ENCODE measurements at places on chromosomes 5 and 9.

GRCh38 chr9:98099346-98099745 is 19.7 kb downstream of the TRIM14 start:
- no peak for DNase-seq

DNA sequence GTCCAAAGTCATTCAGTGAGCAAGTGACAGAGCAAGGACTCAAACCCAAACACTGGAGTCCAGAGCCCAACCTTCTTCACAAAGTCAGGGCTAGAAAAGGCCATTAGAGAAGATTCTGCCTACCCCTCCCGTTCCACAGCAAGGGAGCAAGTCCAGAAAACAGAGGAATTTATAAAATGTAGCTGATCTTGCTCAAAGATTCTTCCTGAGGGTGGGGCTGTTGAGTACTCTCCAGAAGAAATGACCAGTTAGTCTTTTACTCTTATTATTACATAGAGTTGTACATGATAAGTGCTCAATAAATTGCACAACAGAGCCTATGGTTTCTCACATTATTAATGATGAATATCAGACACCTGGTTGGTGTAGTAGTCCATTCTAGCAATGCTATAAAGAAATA is 39.3 kb upstream of the HMHB1 start:
- DNase-seq: no peak

DNA sequence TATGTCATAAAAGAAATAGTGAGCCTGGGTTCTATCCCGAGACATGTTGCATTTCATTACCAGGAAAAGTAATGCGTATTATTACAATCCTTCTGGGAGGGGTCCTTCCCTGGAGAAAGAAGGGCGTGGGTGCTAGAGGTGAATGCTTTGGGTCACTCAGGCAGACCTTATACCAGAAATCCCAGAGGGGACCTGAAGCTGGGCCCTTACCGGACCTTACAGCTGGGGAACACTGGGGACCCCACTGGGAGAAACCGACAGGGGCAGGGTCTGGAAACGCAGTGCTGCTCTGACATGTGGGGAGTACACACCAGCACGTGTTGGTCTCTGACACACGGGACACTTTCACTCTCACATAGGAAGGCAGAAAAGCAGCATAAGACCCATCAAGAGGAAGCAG is 71.3 kb downstream of the LMNB1 start:
- DNase-seq: no peak

DNA sequence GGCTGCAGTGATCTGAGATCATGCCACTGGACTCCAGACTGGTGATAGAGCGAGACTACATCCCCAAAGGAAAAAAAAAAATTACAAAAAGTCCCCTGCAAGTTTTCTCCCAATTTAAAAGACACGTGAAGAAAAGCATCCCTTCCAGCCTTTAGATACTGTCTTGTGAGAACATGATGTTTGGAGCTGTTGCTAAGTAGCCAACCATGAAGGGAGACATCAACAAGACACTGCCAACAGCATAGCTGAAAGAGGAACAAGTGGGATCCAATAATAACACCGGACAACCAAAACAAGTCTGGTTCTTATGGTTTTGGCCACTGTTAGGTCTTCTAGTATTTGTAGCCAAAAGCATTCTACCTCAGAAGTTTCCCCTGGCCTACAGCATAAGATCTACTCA is 118.9 kb upstream of the CCDC180 start:
- no peak for DNase-seq

- DNase-seq: no peak
Observed at GRCh38 chr5:134226441-134227192, 744 bp upstream of the PPP2CA start.

- no peak for DNase-seq
Observed at GRCh38 chr5:139901986-139902385, 106.4 kb downstream of the PSD2 start.

DNA sequence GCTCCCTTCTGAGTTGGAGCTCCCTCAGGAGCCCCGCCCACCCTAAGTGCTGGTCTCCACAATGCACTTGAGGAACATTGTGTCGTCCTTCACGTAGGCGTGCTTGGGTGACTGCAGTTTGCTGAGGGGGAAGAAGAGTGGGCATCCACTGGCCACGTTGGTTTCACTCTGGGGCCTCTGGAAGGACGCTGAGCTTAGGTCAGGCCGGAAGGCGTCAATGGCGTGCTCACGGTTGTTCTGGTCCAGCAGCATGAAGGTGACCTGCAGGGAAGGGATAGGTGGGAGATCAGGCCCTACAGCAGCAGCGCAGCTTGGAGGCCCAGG is 21.7 kb downstream of the TRAF1 start:
- DNase-seq: no peak
